ENCODE measurements at places on chromosomes 2 and 18.

DNA sequence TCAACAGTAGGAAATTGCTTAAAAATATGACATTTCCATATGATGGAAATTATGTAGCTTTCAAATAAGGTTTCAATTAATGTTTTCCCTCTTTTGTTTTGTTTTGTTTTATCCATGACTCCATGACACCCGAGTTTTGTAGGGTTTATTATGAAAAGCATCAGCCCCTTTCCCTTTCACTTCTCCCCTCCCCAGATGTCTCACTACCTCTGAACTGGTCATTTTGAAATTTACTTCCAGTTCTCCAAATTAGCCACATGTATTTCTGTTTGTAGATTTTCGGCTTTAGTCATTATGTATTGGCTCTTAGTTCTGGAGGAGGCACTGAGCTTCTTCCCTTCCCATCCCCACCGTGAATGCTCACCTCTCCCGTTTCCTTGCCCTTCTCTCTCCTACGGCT, 18.6 kb upstream of the VPS4B start:
- DNase-seq = no peak

DNA sequence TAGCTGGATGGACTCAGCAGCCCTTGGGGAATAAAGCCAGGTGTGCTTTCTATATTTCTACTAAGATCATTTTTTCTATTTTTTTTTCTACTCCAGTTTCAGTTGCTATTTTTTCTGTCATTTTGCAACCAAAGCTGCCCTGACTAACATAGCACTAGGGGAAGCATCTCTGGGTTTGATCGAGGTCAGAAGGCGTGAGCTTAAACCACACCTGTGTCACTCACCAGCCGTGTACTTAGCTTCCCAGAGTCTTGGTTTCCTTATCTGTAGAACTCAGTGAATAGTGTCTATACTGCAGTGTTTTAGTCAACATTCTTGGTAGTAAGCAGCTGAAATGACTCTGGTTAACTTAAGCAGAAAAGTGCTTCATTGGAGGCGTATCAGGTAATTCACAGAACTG, 489.6 kb upstream of the SPRED2 start:
- DNase-seq = no peak

DNA sequence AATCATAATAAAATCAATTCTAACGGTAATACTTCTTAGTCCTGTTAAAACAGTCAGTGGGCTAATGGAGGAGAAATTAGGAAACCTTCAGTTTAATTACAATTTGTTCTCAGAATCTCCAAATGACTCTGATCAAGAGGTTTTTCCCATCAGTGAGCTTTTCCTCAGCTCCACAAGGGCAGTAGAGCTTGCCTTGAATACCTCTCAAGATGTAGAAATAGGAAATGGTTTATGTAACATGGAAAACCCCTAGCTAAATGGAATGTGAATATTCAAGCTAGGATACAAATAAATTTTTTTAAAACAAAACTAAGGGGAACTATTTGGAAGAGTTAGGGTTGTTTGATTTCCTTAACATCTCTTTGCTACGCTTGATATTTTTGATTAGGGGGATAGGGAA, 87.5 kb downstream of the PLEKHM3 start:
- DNase-seq = no peak

- DNase-seq = peak; percentile 93
These were observed at the start of gene CLK1 for GRCh38 chr2:200864176-200865034. TSS of gene CLK1 (minus strand) at chr2:200864658. CDS start at chr2:200861862, 2,796 bp downstream.

DNA sequence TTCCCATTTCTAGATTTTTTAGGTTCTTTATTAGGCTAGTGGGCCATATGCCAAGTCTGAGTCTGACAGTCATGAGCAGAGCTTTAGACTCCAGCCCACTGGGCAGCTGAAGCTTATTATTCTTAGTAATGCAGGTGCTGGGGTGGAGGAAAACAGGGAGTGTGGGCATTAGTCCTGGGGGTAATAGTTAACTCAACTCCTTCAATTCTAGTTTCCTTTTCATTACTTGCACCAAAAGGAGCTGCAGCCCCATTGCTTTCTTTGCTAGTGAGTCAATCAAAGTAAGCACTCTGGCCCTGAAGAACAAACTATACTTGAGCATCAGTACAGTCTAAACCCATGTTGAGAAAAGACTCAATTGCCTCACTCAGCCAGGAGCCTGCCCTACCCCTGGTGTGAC, 35.5 kb downstream of the ICOS start:
- no peak for DNase-seq

DNA sequence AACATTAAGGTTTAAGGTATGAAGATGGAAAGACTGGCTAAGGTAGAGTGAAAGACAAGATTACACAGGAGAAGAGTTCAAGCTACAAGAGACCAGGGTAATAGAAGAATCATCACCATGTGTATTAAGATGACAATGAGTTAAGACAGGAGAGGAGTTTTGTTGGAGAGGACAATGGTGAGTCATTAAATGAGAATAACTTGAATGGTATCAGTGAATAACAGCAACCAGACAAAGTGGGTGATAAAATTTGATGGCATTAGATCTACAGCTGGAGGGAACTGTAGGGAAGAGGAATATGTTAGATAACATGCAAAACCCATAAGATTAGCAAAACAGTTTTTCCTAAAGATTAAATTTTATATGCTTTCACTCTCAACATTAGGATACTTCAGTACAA, 18.8 kb upstream of the ENOSF1 start:
- DNase-seq = no peak

DNA sequence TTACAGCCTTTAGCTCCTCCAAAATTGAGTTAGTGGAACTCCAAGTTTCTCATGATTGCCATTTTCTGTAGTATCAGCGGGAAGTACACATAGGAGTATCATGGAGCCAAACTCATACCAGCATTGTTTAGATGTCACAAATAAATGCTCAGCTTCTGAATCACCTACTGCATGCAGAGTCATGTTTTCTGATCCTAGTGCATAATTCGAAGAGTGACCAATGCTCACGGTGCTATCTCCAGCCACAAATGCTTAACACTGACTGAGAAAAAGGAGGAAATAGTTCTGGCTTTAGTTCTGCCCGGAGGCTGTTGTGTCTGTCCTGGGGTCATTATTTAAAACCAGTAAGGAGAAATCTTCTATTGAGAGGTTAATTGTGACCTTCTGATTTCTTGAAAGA, 45.4 kb upstream of the LRATD1 start:
- DNase-seq = no peak

- no peak for DNase-seq
These were observed 52.1 kb upstream of the LAPTM4A start for GRCh38 chr2:20103530-20103929.

GRCh38 chr2:224716201-224716600, at the start of gene CCDC195:
TSS of gene CCDC195 (minus strand) at chr2:224716365. CDS start at chr2:224716365, 0 bp downstream.
- DNase-seq = no peak

DNA sequence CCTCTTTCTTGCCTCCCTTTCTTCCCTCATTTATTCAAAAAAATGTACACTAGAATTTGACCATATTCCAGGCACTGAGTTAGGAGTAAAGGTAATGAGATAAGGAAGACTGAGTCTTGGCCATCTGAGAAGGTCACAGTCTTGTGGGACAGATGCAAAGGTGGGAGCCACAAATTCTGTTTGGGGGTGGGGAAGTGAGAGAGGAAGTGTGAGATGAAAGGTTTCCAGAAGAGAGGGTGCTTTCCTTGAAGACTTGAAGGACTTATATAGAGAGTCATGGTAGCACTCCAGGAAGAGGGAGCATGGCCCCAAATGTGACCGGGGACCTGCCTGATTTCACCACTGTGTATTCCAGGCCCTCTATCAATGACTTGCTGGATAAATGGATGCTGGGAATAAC, 320.6 kb downstream of the LPIN1 start:
- DNase-seq = no peak

GRCh38 chr2:68368654-68369336, 3.7 kb downstream of the PLEK start:
- no peak for DNase-seq

DNA sequence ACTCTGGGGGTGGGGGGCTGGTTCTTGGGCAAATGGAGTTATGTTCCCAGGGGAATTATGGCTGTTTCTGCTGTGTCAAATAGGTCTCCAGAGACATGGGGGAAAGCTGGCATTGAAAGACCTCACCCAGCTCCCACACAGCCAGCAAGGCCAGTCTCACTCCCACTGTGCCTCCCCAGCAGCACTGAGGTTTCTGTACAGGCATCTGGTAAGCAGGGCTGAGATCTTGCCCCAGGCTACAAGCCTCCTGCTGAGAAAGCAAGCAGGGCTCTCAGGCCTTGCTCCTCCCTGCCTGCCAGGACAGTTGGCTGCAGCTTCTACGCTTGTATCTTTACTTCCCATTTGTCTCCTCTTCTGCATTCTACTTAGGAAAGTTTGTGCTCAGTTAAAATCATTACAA, 50.5 kb upstream of the FHOD3 start:
- no peak for DNase-seq
